ENCODE measurements at places on chromosomes 1 and 21.

DNA sequence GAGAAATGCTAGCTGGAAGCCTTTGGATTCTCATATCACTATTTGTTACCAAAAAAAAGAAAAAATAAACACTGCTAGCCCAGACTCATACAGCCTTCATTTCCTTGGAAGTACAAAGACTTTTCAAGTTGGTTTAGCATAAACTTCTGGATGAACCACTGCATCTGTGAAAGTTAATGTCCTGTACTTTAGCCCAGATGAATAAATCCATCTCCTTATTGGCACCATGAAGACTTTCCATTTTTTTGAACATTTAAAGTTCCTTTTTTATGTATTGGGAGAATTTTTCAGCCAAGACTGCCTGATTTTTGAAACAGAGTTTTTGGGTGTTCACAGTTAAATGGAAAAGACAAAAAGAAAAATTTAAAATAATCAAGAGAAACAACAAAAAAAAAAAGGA lies 184.0 kb upstream of the C1orf87 start:
- DNase-seq = no peak

- DNase-seq = no peak
Observed at GRCh38 chr1:219109424-219110018, 64.2 kb upstream of the LYPLAL1 start.

GRCh38 chr1:39398278-39399021 lies 93.0 kb upstream of the BMP8A start:
- DNase-seq = peak; percentile 51

GRCh38 chr1:234277161-234277868 lies 95.9 kb upstream of the COA6 start:
- DNase-seq = no peak

DNA sequence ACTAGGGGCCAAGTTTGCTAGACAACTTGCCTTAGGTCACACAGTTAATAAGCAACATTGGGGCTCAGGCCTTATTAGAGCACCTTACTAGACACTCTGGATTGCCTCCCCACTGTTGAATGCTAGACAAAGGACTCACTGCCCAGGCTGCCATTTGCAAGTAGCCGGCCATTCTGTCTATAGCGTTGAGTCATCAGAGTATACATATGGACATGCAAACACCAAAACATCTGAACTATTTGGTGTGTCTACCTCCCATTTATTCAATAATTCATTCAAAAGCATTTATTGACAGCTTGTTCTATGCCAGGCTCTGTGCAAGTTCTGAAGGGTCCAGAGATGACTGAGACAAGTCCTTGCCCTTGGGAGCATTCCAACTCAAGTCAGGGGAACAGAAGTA lies 181.4 kb upstream of the DPT start:
- no peak for DNase-seq

GRCh38 chr1:4108758-4109627 lies 208.9 kb upstream of the C1orf174 start:
- no peak for DNase-seq

DNA sequence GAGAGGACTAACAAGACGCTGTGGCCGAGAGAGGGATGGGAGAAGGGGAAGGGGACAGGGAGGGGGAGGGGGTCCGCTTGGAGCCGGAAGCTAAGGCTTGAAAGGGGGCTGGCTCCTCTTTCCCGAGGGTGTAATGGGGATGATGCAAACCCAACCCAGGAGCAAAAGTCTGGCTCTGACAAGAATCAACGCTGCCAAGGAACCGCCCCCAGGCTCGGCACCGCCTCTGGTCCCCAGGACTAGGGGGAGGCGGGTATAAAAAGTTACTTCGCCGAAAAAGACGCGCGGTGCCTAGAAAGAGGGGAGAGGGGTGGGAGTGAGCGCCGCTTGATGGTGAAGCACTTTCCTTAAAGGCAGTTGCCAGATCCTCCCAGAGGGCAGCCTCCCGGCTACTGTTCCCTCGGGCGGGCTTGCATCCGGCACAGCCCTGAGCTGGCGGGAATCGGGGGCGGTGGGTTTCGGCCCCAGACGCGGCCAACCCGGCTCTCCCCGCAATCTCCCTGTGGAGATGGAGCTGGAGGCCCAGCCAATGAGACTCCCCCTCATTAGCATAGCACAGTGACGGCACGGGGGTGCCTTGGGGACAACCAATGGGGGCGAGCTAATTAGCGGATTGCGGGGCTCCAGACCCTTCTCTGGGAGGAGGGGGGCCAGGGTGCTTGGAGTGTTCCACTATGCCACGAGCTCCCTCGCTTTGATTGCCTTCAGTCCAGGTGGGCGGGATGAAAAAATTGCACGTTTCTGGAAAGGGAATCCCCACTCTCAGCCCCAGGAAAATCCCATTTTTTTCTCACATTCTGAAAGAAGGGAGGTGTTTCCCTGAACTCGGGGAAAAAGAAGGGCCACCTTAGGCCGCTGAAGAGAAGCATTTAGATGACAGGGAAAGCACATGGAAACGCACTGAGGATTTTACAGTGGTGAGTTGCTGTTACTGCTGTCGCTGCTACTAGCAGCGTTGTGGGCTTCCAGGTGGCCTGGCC lies at the start of gene KCNT2:
KCNT2 (minus strand) TSS at position 51 of the 980 bp plus-strand sequence. CDS start 131 bp downstream, outside the sequence.
- peak; percentile 87 for DNase-seq

- DNase-seq = no peak
Observed at GRCh38 chr1:97647776-97648175, 273.1 kb downstream of the DPYD start.

GRCh38 chr1:198678901-198679329 lies 40.1 kb downstream of the PTPRC start:
- no peak for DNase-seq

GRCh38 chr1:7149080-7149838 lies 364.0 kb downstream of the CAMTA1 start:
- no peak for DNase-seq

DNA sequence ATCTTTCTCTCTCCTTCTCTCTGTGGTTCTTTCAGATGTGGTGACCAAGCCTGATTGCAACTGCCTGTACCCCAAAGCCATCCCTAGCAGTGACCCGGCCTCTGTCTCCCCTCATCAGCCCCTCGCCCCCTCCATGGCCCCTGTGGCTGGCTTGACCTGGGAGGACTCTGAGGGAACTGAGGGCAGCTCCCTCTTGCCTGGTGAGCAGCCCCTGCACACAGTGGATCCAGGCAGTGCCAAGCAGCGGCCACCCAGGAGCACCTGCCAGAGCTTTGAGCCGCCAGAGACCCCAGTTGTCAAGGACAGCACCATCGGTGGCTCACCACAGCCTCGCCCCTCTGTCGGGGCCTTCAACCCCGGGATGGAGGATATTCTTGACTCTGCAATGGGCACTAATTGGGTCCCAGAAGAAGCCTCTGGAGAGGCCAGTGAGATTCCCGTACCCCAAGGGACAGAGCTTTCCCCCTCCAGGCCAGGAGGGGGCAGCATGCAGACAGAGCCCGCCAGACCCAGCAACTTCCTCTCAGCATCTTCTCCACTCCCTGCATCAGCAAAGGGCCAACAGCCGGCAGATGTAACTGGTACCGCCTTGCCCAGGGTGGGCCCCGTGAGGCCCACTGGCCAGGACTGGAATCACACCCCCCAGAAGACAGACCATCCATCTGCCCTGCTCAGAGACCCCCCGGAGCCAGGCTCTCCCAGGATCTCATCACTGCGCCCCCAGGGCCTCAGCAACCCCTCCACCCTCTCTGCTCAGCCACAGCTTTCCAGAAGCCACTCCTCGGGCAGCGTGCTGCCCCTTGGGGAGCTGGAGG lies 12.7 kb downstream of the CSF1 start:
- no peak for DNase-seq

DNA sequence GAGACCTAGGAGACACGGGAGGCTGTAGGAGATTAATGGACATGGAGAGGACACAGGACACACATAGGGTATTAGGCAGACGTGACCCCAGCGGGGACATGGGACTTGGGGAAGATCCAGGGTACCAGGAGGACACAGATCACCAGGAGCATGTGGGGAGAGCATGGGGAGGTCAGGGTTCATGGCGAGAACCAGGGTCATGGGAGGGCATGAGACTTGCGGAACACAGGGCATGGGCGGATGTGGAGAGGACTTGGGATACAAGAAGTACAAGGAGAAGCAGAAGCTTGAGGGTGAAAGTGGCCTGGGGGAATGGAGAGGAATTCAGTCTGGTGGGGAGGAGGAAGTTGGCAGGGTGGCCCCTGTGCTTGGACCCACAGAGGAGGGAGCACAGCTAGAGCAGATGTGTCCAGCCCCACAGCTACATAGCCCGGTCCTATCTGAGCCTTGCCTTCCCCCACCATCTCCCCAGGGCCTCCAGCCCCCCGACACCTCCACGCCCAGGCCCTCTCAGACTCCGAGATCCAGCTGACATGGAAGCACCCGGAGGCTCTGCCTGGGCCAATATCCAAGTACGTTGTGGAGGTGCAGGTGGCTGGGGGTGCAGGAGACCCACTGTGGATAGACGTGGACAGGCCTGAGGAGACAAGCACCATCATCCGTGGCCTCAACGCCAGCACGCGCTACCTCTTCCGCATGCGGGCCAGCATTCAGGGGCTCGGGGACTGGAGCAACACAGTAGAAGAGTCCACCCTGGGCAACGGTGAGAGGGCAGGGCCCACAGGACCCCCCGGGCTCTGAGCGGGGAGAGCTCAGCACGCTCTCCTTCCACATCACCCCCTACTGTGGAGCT lies 12.1 kb downstream of the TIE1 start:
- DNase-seq = no peak

DNA sequence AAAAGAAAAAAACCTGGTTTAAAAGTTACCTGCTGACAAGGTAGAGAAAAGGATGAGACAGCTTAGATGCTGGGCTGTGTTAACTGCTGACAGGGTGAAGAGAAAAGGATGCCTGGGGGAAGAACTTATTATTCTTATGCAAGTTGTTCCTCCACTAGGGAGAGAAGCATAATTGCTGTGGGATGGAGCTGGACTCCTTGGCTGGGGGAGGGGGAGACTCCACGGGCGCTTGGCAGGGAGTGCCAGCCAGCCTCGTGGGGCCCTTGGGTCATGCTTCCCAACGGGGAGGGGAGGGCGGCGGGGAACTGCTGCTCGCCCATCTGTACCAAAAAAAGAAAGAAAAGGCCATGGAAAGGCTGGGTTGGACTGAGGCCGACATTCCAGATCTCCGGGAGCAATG lies 47.2 kb downstream of the SYCP1 start:
- DNase-seq = no peak

GRCh38 chr1:14452551-14452950 lies 145.9 kb upstream of the KAZN start:
- DNase-seq = no peak

DNA sequence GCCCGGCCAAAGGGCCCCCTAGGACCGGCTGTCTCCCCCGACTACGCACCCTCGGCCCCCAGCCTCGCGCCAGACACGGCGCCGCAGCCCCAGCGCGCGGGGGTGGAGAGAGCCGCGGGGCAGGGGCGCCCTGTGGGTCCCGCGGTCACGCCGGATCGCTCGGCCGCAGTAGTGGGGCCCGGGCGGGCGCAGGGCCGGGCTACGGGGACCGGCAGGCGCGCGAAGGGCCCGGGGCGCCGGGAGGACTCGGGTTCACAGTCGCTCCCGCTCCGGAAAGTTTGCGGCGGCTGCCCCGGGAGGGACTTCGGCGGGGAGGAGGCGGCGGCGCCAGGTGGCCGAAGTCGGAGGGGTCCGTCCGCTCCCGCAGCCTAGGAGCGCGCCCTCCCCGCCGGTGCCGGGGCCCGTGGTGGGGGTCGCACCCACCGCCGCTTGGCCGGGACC lies 7.1 kb upstream of the ZNF669 start:
- DNase-seq = no peak

DNA sequence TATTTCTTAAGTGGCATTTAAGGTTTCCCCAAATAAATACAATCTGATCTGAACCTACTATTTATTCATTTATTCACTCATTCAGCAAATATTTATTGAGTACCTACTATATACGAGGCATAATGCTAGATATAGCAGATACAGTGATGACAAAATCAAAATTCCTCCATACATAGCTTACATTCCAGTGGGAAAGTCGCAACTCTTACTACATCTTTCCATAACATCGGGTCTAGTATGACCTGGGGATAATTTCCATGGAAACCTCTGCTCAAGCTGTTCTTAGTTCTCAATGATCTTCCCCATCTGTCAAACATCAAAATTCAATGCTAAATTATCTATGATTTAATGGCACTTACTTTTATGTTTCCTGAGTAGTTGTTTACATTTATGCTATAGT lies 70.8 kb upstream of the PRKACB start:
- DNase-seq = no peak

- DNase-seq = no peak
Observed at GRCh38 chr1:154174654-154175053, 17.2 kb downstream of the TPM3 start.

- no peak for DNase-seq
Observed at GRCh38 chr1:186882372-186883134, 53.8 kb downstream of the PLA2G4A start.

- DNase-seq = no peak
Observed at GRCh38 chr1:154117642-154118041, 37.2 kb downstream of the NUP210L start.

GRCh38 chr1:219724440-219724839 lies 111.5 kb upstream of the ZC3H11B start:
- DNase-seq = no peak

DNA sequence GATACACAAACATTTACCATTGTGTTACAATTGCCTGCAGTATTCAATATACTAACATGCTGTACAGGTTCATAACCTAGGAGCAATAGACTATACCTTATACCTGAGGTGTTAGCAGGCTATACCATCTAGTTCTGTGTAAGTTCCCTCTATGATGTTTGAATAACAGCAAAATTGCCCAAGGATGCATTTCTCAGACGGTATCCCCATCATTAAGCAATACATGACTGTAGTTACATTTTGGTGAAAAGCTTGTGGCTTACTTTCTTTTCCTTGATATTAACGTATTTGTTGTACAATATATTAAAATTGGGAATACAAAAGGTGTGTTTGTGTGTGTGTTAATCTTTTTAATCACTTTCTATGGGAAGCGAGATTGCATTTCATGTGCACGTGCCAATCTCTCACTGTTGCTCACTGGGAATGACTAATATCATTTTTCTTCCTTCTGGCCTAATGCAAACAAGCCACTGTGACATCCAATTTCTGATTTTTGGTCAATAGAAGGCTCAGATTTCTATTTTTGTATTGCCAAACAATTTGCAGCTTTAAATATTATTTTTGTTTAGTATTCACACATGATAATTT lies 36.7 kb upstream of the WLS start:
- DNase-seq = no peak

DNA sequence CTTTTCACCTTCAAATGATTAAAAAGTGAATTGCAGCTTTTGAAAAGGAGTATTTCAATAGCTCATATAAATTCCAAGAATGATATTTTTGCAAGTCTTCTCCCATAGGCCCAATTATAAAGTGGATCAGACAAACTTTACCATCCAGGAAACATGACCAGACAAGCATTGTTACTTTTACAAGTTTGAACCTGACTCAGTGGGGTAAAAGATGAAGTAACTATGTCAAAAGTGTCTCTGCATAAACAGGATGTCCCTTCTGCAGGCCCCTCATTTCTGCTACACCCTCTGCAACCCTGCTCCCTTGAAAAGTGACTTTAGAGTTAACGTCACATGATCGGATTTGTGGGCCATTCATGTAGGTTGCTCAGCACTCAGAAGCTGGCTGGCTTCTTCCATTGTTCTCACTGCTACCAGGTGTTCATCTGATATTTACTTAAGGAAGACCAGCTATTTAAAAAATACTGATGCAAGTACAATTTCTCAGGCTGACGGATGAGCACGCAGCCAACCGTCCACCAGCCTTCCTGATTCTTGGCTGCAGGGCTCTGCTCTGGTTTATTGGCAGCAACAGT lies 32.3 kb downstream of the URB1 start:
- no peak for DNase-seq

All from hematopoietic multipotent progenitor cell (in vitro differentiated cells).